ENCODE measurements at places on chromosomes 6 and 20.

DNA sequence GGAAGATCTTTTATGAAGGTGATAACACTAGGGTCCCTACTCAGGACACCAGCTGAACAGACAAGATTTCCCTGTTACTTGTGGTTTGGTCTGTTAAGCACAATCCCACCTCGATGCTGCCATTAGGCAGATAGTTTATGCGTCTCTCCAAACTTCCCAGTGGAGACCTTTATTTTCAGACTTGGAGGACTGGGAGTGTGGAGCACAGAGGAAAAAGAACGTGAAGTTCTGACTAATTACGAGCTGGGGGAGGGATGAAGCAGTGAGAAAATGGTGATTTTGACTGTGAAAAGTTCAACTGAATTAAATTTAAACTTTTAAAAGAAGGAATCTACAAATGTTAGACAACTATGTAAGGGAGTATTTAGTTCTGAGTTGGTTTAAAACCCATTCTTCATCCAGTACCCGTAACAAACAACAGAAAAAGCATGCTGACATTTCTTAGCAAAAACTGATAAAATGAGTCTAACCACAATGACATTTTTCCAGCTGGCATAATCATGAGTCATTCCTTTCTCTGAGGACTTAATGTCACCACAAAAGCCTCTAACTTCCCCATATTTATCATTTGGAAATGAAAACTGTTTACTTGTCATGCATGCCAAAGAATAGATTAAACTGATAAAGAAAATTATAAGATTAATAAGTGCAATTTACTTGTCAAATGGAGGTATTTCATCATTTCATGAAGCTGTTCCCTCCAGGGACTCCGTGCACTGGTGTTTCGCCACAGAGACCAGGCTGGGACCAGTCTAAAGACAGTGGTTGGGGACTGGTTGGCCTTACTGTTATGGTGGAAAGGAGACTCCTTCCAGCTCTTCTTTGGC, 113.3 kb upstream of the SSTR4 start:
- DNase-seq: no peak

GRCh38 chr6:68635706-68636513, 828 bp downstream of the ADGRB3 start:
- no peak for DNase-seq

DNA sequence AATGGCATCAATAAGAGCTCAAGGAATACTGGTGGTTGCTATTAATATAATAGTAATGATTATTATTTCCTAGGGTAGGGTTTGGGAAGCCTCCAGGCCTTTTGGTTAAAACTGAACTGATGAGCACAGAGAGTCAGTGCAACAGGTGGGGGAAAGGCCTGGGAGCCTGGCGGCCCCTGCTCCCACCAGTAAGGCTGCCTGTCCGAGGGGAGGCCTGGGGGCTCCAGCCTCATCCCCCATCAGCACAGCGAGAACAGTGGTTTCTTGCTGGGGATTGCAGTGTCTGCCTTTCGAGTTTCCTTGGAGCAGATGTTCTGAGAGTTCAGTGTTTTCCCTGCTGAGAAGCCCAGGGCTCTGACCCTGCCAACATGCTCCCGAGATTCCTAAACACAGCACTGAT, 340.4 kb downstream of the CDH26 start:
- DNase-seq: no peak

GRCh38 chr6:110359556-110359955, 1.4 kb upstream of the METTL24 start:
- DNase-seq: no peak

GRCh38 chr6:23983735-23984134, 142.3 kb upstream of the NRSN1 start:
- DNase-seq: no peak

- DNase-seq: no peak
Measured at GRCh38 chr6:125114248-125114858, 39.2 kb upstream of the TPD52L1 start.

Measured in activated CD8-positive, alpha-beta memory T cell treated with anti-CD3 and anti-CD28 coated beads for 1 hour (primary cell).